ENCODE measurements at places on chromosomes 11 and 22. TPM values are rescaled to one million over a fixed set of nuclear protein-coding genes. Genes with fewer than 3 reads are reported as not detected.

DNA sequence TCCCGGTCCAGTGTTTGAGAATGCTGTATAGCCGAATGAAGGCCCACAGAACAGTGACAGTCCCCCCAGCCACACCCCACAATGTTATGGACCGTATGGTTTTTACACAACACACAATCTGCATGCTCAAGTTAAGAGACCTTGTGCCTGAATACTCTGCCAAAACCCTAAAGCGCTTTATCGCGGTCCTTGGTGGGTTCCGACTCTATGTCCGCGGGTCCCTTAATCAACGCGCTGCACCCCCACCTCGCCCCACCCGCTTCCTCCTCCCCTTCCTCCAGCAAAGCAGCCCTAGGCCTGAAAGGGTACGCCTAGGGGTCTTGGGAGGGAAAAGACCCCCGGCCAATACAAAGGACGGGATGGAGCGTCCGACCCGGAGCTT is 442 bp downstream of the COPB1 start:
- no peak for DNase-seq

Gene OR8G1
- total RNA-seq = not detected

GRCh38 chr11:8290081-8290810 is 26.6 kb upstream of the LMO1 start:
- DNase-seq = no peak

- DNase-seq = no peak
Observed at GRCh38 chr11:13952221-13952620, 10.3 kb upstream of the SPON1 start.

Gene CYB5R2
- total RNA-seq = 2.4 TPM

- DNase-seq = no peak
Observed at GRCh38 chr11:67022341-67022933, 497 bp upstream of the SYT12 start.

- no peak for DNase-seq
Observed at GRCh38 chr22:45376009-45376408, 37.4 kb downstream of the SMC1B start.

DNA sequence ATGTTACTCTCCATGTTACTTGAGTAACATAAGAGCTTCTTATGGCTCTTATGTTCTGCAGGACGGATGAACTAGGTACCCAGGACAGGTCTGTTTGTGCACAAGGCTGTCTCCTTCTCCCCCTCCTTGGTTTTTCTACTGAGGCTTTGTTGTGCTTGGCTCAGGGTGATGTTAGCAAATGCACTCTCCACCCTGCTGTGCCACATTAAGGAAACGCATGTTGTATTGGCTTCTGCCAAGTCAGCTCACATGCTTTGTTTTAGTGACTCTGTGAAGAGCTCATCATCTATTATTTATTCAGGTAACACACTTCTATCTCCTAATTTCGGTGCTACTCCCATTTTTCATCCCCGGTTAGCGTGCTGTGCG is 108.3 kb downstream of the PTPRJ start:
- no peak for DNase-seq

Gene SCGB2A2
- not detected for total RNA-seq

DNA sequence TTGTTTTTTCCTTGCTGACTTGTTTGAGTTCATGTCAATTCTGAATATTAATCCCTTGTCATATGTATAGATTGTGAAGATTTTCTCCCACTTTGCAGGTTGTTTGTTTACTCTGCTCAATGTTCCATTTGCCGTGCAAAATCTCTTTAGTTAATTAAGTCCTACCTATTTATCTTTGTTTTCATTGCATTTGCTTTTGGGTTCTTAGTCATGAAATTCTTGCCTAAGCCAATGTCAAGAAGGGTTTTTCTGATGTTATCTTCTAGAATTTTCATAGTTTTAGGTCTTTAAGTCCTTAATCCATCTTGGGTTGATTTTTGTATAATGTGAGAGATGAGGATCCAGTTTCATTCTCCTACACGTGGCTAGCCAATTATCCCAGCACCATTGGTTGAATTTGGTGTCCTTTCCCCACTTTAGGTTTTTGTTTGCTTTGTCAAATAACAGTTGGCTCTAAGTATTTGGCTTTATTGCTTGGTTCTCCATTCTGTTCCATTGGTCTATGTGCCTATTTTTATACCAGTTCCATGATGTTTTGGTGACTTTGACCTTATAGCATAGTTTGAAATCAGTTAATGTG is 163.1 kb upstream of the PGR start:
- no peak for DNase-seq

All from glomerular endothelial cell (primary cell).